ENCODE measurements at places on chromosomes 11 and 22.

DNA sequence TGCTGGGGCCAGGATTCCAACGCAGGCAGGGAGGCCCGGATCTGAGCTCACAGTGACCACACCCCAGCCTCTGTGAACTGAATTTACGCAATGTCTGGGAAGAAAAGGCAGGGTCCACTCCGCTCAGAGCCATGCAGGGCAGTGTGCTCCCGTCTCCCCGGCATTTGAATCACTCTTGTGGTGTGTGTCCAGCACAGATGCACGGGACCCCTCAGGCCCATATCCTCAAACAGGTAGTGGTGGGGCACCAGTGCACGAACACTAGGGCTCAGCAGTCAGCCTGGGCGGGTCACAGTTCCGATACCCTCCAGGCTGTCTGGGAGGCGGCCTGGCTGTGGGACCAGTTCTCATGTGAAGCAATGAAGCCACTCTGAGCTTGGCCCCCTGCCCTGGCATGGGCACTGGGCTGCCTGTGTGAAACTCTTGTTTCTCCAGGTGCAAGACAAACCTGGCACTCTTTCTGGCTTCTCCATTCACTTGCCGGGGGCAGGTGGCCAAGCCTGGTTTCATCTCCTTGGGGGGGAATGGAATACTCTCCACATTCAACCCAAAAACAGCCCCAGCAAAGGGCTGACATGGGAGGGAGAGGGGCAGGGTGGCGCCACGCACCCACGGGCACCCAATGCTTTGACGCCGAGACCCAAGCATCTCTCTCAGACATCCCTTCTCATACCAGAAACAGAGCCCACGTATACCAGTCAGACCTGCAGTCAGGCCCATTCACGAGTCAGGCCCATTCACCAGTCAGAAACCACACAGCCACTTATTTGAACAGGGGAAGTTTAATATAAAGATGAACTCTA is 14.3 kb downstream of the DHCR7 start:
- DNase-seq = no peak

- no peak for DNase-seq
These were observed 77.6 kb downstream of the BMAL1 start for GRCh38 chr11:13355191-13355590.

DNA sequence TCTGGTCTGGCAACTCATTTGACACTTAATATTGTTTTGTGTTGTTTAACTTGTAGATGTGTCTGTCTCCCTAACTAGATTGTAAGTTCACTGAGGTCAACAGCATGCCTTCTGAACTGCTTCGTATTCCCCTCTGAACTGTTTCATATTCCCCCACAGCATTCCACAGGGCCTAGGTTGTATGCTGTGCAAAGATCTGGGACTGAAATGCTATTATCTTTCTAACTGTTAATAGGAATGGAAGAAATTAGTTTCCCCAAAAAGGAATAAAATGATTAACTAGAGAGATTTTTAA is 38.2 kb downstream of the ZNRF3 start:
- no peak for DNase-seq

- no peak for DNase-seq
These were observed 560.4 kb downstream of the TBC1D22A start for GRCh38 chr22:47322854-47323253.

- DNase-seq = no peak
These were observed 29.0 kb downstream of the GLYATL1 start for GRCh38 chr11:58968251-58968711.

GRCh38 chr11:34637303-34637702 is 16.4 kb downstream of the EHF start:
- DNase-seq = no peak

DNA sequence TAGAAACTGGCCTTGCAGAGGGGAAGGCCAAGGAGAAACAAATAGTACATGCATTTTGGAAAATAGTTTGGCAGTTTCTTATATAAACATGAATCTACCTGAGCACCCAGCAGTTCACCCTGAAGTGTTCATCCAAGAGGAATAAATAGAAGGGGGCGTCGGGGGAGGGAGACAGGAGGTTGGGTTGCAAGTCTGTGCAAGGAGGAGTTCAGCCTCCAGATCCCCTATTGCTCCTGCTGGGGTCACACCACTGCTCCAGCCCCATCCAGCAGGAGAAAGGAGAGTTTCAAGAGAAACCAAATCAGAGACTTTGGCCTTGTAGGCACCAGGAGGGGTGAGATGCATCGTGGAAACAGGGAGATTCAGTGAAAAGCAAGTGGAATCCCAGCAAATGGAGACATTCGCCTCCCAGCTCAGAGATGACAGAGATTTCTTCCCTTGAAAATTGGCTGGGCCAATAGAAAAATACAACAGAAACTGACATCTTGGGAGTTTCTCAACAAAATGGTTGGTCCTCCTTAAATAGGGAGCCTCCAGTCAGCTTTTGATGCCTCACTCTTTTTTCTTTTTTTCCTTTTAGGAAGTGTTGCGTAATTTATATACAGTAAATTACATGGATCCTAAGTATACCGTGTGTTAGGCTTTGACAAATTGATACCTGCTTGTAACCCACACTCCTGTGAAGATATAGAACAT is 34.1 kb downstream of the OTOG start:
- no peak for DNase-seq

DNA sequence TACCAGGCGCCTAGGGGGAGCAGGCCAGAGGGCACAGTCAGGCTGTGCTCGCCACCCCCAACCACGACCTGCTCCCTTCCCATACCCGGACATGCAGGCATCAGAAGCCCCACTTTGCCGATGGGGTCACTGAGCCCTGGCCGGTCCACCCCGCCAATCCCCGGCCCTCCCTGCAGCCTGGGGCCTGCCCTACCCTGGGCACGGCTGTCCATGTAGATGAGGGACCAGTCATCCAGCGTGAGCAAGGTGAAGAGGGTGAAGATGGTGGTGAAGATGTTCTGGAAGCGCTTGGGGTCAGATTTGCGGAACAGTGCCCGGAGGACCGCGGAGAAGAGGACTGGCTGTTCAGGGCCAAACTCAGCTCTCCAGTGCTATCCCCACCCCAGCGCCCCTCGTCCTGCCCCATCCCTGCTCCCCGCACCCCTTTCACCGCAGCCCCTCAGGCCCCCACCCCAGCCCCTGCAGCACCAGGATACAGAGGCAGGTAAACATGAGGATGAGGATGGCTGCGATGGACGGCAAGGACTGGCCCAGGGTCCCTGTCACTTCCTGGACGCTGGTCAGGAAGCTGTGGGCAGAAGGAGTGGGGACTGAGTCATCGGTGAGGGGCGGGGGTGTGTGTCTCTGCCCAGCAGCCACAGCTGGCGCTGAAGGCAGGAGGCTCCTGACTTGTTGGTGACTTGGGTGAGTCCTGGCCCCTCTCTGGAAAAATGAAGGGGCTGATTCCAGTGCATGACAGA is 5.5 kb downstream of the CATSPER1 start:
- no peak for DNase-seq

GRCh38 chr11:17803754-17804334 is 69.3 kb downstream of the KCNC1 start:
- DNase-seq = no peak

GRCh38 chr22:18035751-18036150 is 11.4 kb upstream of the MICAL3 start:
- no peak for DNase-seq

DNA sequence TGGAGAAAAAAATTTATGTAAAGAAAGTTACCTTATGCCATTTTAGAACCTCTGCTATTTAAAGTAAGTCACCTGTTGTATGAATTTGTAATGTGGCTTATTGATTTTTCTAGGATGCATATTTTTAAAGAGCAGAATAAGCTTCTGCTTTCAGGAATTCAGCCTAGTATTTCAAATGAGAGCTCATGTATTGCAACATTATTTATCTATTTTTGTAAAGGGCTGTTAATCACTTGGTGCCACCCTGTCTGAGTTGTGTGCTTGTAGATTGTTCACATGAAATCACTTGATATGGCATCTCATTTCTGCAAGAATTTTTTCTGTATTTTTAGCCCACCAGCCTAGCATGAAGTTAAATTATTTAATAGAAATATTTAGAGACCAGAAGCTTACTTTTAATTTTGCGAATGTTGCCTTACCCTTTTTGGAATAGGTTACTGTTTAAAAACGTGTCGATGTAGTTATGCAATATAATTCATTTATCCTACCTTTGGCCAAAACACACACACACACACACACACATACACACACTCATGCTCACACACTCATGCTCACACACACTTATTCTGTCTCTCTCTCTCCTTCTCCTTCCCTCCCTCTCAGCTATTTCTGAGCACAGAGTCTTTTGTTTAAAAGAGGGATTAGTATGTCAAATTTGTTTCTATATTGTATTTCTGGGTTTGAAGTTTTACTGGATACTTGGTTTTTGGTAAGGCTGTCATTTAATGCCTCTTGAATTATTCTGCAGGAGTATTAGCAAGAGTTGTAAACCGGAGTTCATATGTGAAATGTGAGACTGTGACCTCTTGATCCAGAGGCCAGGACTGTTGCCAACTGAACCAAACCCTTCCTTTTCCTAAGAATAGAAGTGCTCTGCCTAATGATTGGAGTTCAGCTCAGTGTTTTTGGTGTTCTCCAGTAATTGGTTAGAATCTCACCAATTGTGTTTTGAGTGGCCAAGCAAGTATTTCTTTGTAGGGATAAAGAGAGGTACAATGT is 34.4 kb downstream of the YAP1 start:
- peak; percentile 24 for DNase-seq

GRCh38 chr11:69818231-69818602 is 999 bp downstream of the FGF3 start:
- DNase-seq = no peak

- DNase-seq = peak; percentile 21
These were observed 66.2 kb downstream of the EFCAB6 start for GRCh38 chr22:43745783-43746356.

DNA sequence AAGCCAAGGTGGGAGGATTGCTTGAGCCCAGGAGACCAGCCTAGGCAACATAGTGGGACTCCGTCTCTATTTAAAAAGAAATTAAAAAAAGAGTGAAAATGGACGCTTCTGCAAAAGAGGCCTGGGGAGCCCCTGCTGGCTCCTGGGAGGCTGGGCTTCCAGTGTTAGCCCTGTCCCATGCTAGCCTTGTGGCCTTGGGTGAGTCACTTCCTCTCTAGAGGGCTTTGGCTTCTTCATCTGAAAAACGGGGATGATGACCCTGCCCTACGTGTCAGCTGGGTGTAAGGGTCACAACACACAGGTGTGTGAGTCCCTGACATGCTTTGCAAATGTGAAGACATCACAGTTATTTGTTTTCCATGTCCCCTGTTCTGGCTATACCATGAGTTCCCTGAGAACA is 32.8 kb downstream of the FAM227A start:
- no peak for DNase-seq

GRCh38 chr11:8586184-8586583 is 7.8 kb downstream of the STK33 start:
- no peak for DNase-seq

- DNase-seq = no peak
These were observed 1.3 kb upstream of the NDUFV1 start for GRCh38 chr11:67605231-67606011.

DNA sequence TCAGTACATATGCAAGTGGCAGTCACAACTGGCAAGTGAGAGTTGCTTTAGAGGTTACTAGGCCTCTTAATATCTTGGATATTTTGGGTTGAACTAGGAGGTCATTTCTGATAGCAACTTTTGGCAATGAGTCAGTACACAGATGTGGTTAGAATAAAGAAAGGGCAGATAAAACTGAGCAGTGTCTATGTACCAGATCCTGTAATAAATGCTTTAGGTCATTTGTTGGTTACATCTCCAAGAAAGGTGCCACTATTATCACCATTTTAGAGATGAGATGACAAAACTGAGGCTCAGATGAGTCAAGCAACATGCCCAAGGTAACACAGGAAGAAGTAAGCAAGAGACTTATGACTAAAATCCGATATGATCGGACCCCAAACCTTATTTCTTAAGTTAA is 25.0 kb downstream of the MAML2 start:
- DNase-seq = no peak

DNA sequence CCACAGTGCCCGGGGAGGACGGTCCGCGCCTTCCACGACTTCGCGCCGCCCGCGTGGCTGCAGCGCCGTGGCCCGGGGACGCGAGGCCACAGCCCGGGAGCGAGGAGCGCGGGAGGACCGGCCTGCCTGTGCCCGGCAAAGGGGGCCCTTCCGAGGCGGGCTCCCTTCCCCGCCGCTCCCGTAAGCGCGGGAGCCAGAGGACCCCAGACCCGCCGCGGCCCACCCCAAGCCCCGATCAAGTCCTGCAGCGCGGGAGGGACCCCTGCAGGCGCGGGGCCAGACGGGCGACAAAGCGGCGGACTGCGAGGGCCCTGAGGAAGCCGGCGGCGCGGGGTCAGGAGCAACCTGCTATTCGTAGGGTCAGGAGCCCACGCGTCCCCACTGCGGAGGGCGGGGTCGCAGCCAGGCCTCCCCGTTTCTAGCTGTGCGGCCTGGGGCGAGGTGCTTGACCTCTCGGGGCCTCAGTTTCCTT is 110.3 kb downstream of the WNT7B start:
- no peak for DNase-seq

GRCh38 chr11:7520011-7520942 is 6.5 kb downstream of the PPFIBP2 start:
- no peak for DNase-seq

GRCh38 chr22:46674367-46674781 is 54.2 kb downstream of the GRAMD4 start:
- peak; percentile 67 for DNase-seq

All from muscle of back (tissue), 13 donors.